ENCODE measurements at places on chromosomes 4 and X. TPM values are rescaled to one million over a fixed set of nuclear protein-coding genes. Genes with fewer than 3 reads are reported as not detected.

DNA sequence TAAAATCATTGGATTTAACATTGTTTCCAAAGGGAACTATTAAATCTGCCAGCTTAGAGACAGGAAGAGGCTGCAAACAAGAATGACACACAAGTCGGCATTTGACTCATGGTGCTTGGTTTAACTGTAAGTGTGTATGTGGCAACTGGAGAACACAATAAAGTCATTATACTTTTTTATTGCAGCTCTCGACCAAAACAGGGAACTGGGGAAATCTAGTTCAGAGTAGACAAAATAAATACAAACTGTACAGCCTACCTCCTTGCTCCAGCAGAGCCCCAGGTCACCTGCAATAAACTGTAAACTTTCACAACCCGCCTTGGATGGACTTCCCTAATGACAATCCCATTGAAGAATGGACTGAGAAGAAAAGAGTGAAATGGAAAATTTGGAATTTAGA lies 24.0 kb downstream of the NPY5R start:
- DNase-seq, result no peak

MED28 gene
- total RNA-seq, result 21.3 TPM

GRCh38 chrX:19955306-19955705 lies 35.6 kb downstream of the BCLAF3 start:
- DNase-seq, result no peak

DNA sequence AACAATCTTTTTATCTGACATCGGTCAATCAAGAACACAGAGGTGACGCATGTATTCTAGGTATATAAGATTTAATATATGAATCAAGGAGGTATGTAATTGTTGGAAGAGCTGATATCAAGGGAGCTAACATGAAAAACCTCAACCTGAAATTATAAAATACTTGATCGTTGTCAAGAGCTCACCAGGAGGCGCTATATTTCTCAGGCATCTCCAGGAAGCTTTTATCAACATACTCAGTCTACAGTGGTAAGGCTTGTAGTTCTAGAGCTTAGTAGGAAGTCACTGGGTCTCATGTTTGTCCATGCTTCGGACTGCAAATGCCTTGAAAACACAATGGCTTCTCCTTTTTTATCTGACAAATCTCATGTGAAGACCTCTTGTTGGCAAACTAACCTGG lies 156.1 kb downstream of the GRXCR1 start:
- DNase-seq, result no peak

GRCh38 chr4:148442832-148443511 lies 758 bp upstream of the NR3C2 start:
- DNase-seq, result no peak

DNA sequence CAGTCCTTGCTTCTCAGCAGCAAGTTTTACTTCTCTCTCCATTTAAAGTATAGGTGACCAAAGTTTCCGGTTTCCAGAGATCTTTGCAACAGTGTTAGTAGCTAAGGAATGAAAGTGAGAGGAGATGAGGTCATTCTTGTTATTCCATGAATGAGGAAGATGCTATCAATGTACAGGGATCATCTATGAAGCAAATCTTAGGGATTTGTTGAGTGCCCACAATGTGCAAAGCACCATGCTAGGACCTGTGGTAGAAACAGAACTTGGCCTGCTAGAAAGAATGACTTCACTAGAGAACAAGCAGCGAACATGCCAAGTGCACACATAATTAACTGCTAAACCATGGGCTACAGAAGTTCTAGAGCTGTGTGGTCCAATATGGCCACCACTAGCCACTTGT lies 112.5 kb downstream of the MID1 start:
- DNase-seq, result no peak

AGA gene
- total RNA-seq, result 42.3 TPM

DNA sequence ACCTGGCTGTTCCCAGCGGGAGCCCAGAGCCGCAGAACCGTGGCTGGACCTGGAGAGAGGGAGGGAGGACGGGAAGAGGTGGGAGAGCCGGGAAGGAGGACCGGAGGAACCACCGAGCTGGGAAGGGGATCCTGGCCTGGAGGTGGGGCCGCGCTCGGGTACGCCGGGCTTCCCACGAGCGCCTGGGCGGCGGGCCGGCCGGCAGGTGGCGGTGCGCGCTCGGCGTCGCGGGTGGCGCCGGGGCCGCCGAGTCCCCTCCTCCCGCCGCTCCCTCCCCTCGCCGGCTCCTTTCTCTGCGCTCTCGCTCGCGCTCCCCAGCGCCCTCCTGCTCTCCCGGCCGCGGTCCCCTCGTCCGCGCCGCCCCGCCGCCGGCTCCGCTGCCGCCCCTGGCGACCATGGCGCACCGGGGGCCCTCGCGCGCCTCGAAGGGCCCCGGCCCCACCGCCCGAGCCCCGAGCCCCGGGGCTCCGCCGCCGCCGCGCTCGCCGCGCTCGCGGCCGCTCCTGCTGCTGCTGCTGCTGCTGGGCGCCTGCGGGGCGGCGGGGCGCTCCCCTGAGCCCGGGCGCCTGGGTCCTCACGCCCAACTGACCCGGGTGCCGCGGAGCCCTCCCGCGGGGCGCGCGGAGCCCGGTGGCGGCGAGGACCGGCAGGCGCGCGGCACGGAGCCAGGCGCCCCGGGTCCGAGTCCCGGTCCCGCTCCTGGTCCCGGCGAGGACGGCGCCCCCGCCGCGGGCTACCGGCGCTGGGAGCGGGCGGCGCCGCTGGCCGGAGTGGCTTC lies at the start of gene SORCS2:
TSS of gene SORCS2 (plus strand) at position 287 of the 778 bp plus-strand sequence.
- peak; percentile 54 for DNase-seq

- DNase-seq, result no peak
Observed at GRCh38 chrX:113980953-113981352, 602.9 kb upstream of the HTR2C start.

DNA sequence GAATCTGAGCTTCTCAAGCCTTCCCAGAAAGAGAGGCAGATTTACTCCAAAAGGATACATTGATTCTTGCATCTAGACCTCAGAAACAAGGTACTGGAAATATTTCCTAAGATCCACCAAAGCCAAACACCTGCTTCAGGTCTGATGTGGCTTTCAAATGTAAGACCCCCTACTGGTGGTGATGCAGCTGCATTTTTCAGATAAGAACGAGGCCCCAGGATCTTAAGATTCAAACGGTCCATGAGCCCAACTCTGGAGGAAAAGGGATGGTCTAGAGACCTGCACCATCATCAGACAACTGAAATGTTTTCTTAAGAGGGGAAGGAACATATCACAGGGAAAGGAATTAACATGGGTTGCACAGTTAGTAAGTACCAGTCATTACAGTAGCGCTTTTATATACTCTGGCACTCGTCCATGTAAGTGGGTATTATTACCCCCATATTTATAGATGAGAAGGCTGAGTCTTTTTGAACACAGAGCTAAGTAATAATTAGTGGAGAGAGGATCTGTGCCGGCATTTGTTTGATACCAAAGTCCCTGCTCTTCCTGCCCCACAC lies 73.7 kb downstream of the LEF1 start:
- DNase-seq, result no peak

SSX2 gene
- not detected for total RNA-seq

ARHGEF6 gene
- 12.7 TPM for total RNA-seq

DNA sequence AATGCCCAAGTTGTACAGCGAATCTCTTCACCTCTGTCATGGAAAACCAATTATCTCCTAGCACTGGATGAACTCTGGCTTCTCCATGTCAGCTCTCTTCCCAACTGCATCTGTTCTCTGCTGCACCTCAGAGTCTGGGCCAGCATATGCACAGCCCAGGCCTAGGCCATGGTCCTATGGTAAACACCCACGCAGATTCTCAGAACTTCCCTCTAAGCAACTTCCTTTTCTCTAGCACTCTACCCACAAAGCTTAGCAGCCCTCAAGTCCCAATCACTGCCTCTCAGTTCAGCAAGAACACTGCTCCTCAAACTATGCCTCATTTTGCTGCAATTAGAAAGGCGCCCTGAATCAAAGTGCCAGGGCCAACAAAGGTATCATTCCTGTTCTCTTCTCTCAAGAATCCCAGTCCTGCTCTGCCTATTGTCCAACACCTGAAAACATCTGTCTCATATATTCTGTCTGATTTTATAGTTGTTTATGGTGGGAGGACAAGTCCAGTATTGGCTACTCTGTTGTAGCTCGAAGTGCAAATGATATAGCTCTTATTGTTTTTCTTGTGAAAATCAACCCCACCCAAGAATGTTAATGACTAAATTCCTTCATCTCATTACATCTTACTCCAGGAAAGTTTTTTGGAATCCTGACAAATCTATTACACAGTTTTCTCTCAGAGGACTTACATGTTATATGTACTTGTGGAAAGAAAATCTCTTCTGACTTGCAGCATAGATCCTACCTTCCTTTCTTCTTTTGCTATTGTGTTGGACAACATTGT lies 85.4 kb downstream of the DCHS2 start:
- no peak for DNase-seq

DNA sequence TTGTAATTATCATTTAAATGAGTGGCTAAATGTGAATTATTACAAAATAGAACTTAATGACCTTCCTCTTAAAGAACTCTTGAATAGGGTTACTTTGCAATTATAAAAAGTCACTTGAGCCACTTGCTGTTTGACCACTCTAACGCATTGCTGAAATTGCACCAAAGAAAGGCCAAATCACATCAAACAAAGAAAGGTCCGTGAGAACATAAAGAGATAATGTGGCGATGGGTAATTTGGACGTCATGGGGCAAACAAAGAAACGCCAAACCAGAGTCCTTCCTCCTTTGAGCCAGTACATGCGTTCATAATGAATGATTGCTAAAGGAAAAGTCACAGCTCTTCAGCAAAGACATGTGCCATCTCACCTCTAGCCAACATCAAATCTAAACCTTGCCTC lies 229.8 kb upstream of the STS start:
- DNase-seq, result no peak

DNA sequence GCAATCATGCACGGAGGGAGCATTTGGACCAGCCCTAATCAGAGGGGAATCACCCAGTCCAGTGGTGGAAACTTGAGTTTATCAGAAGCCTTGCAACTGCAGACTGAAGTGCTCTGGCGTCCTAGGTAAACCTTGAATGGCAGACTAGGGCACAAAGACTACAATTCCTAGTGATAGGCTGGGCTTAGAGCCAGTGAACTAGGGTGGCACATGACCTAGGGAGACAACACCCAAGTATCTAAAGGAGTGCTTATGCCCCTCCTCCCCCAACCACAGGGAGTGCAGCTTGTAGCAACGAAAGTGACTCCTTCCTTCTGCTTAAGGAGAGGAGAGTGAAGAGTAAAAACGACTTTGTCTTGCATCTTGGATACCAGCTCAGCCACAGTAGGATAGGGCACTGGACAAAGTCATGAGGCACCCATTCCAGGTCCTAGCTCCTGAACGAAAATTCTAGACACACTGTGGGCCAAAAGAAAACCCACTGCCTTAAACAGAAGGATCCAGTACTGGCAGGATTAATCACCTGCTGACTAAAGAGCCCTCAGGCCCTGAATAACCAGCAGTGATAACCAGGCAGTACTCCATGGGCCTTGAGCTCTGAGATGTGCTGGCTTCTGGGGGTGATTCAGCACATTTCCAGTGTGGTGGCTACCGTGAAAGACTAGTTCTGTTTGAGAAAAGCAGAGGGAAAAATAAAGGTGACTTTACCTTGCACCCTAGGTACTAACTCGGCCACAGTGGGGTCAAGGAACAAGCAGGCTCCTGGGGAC lies 58.7 kb upstream of the STARD8 start:
- DNase-seq, result no peak

FGF5 gene
- not detected for total RNA-seq
